ENCODE measurements at places on chromosomes 2 and 18.

GRCh38 chr2:94871226-94872087 is at the start of gene TEKT4:
TEKT4 (plus strand) TSS chr2:94871430; CDS start chr2:94871580, 150 bp downstream.
- DNase-seq = no peak

DNA sequence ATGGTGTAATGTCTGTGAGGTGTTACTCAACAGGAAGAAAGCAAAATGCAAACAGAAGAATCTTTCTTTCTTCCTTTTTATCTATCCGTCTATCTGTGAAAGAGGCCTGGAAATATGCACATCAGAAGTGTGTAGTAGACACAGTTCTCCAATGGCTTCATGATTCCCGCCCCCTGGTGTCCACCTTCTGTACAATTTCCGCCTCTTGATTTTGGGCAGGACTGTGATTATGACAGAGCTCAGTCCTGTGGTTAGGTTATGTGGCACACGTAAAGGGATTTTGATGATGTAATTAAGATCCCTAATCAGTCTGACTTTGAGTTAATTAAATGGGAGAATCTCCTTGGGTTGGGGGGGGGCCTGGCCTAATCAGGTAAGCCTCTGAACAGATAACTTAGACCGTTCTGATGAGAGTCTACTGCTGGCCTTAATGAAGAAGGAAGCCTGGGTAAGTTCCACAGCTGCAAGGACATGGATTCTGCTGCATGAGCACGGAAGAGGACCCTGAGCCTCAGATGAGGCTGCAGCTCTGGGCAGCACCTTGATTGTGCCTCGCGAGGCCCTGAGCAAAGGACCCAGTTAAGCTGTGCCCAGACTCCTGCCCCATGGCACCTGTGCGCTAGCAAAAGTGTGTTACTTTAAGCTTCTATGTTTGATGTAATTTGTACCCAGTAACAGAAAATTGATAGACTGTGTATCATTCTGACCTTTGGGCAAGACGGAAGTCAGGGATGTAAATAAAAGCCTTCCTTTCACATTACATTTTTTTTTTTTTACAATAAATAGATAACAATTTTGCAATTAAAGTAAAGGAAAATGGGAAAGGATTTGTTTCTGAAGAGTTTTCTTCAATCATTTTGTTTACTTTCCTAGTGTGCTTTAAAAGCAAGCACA is 11.3 kb upstream of the KCNF1 start:
- no peak for DNase-seq

- DNase-seq = no peak
Measured at GRCh38 chr18:12742453-12742852, 39.6 kb downstream of the PSMG2 start.

- DNase-seq = no peak
Measured at GRCh38 chr2:240077442-240077841, 24.1 kb upstream of the OR6B3 start.

DNA sequence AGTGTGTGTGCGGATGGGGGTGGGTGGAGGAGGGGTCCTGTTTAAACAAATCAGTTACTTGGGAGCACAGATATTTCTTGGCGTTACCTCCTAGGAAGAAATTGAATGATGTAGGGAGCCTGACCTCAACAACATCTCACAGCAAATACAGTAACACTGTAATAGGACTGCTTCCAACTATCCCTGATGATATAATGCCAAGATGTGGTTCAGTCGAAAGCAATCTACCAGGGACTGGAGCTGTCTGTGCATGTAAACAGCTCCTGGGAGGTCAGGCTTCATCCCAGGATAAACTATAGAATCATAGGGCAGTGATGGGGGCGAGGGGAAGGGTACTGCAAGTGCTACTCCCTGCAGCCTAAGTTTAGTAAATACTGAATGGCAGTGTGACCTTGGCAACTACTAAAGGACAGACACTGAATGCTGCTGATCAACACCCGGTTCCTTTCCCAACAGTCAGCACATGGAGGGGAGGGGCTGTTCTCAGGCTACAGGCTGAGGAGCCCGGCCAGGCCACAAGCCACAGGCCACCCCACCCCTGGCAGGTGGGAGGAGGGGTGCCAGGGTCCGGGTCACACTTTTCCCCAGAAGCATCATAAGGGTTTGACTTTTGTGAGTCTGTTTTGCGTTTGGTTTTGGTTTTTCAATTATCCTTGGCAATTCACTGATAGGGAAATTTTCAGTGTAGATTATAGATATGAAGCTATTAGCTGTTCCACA is 85.3 kb upstream of the ZNF397 start:
- DNase-seq = no peak

DNA sequence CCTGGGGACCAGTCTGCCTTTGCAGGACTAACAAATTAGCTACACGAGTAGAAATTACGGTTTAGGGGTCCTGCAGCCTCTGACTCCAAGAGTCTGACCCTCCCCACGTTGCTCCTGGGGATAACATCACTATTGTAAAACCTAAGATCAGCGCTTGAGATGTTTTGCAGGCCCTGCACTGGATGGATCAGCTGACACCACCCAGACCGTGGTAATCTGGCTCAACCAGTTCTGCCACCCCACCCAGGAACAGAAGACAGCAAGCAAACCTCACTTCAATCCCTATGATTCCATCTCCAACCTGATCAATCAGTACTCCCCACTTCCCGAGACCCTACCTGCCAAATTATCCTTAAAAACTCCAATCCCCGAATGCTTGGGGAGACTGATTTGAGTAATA is 31.7 kb downstream of the NGEF start:
- no peak for DNase-seq

- DNase-seq = no peak
Measured at GRCh38 chr2:10537522-10538199, 89.5 kb upstream of the ODC1 start.

DNA sequence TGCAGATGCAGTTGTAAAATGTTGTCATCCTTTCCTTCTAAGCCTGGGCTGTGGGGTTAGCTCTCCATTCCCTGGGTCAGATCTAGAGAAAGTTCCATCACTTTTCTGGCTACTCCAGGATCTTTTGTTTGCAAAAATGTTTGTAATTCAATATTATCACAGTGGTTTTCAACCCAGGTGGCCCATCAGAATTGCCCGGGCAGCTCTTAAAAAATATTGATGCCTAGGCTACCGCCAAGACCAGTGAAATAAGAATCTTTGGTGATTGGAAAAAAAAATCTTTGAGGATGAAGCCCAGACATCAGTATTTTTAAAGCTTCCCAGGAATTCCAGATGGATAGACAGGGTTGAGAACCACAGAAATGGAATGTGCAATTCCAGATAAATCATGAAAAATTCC is 232.5 kb upstream of the SPRED2 start:
- DNase-seq = no peak

DNA sequence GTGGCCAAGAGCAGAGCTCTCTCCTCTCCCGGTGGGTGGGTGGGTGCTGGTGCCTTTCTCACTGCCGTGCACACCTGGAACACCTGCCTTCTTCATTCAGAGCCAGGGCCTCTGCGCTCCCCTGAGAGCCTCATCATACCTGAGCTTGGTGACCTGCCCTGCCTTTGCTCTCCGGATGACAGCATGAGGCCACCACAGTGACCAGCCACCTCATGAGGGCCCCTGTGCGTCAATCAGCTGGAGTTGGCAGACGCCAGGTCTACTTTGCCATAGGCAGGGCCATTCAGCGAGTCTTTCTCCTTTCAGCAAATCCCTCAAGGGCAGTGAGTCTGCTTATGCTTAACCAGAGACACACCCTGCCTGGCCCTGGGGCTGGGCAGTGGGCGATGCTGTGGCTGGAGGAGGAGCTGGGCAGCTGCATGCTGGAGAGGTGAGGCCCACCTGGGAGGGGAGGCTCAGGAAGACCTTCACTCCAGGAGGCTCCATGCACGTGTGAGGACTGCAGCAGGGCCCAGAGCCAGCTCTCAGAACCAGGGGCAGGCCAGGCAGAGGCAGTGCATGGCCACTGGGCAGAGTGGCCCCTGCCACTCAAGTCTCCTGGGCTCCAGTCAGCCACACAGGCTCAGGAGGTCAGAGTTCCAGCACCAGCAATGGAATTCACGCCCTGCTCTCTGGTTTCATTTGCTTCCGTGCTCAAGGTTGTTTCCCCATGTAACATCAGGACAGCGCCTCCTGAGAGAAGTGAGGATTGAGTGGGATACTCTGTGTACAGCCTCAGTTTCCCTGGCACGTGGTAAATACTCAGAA is 417.5 kb upstream of the MYT1L start:
- no peak for DNase-seq

DNA sequence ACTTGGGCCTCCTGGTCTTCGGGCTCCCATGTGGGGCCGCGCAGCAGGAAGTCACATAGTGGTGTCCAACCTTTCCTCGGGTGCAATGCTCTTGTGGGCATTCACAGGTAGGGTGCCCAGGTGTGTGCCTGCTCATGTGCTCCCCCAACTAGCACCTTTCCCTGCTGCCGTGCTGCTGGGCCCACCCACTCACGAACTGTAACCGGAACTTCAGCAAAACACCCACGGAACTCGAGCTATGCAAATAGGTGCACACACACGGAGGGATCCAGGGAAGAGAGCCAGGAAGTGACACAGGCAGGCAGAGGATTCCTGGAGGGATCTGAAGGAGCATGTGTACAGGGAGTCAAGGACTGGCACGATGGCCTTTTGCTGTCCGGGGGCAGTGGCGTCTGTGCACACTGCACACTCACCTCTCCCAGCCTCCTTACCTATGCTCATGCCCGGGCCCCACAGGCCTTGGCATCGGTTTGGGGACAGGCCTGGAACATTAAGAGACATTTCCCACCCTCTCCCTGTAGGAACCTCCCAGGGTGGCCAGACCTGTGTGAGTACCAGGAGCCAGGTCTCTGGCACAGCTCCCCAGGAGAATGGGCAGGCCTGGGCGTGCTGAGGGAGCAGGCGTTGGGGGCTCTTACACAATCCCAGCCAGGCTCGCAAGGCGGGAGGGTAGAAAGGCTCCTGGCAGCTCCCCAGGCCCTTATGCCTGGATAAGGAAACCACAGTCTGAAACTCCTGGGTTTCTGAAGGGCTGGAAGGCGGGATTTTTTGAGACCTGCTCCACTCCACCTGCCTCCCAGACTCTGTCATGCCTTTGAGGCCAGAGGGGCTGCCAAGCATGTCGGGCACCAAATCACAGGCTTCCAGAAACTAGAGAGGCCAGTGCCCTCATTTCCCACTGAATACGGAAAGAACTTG is 6.6 kb upstream of the PTMA start:
- DNase-seq = no peak

- no peak for DNase-seq
Measured at GRCh38 chr2:228590681-228591080, 409.2 kb upstream of the SPHKAP start.

All from NCI-H2081 (cell line).